Activated CD8-positive, alpha-beta memory T cell treated with anti-CD3 and anti-CD28 coated beads for 1 hour (primary cell): ENCODE measurements at places on chromosomes 3 and 15.

GRCh38 chr3:189282741-189283140 is 111.0 kb downstream of the TPRG1 start:
- no peak for DNase-seq

GRCh38 chr3:119352034-119352609 is 57.9 kb downstream of the ARHGAP31 start:
- no peak for DNase-seq

DNA sequence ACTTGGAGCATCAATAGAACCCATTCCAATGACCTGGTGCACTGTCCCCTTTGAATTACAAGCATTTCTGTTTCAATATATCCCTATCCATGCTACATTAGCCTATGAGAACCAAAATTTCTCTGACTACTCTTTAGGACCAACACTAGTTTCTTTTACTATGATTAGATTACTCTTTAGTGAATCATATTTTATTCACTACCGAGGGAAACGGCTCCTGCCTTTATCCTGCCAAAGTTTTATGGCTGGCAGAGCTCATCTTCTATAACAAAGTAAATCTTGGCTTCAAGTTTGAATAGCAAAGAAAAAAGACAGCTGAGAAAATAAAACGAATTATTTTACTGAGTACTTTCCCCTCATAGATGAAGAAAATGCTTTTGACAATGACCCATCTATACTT is 120.9 kb downstream of the SLC9A9 start:
- DNase-seq = no peak

- no peak for DNase-seq
Observed at GRCh38 chr3:24508423-24508839, 13.8 kb upstream of the THRB start.

- peak; percentile 27 for DNase-seq
Observed at GRCh38 chr3:129606636-129607390, at the start of gene PLXND1. Gene PLXND1, minus strand, starts transcription at chr3:129606676. Its CDS starts 37 bp downstream, at chr3:129606639.
